CD4-positive, alpha-beta T cell treated with Interleukin-2 at 100 ng/mL for 4 hours (primary cell): ENCODE measurements at places on chromosomes 4 and X.
A peak's percentile ranks its signal among the peaks of the same experiment; 100 is the strongest.

GRCh38 chr4:182749667-182750167 lies 167.5 kb downstream of the DCTD start:
- no peak for DNase-seq

DNA sequence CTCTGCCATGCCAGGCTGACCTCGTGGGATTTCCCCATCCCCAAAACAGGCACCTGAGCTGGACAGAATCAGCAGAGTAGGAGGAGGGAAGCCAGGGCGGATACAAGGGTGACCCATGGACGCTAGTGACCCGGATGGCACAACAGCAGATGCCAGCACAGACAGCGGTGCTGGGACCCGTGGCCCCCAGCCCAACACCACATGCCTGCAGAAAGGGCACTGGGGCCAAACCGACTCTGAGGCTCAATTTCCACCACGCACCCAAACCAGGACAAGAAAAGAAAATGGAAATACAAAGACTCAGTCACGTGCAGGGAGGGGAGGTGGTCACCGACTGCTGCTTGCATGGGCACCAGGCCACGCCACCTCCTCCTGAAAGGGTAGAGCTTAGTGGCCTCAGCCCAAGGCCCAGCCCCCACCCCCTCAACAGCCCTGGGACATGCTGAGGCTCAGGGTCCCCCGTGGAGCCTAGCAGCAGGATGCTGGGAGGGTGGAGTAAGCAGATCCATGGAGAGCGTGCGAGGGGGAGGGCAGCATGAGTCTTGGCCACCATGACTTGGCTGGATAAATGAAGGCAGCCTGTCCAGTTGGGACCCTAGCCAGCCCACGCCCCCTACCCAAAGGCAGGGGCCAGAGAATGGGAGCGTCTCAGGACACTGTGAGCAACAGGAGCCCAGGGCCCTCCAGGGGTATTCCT lies 47.7 kb downstream of the C4orf50 start:
- no peak for DNase-seq

DNA sequence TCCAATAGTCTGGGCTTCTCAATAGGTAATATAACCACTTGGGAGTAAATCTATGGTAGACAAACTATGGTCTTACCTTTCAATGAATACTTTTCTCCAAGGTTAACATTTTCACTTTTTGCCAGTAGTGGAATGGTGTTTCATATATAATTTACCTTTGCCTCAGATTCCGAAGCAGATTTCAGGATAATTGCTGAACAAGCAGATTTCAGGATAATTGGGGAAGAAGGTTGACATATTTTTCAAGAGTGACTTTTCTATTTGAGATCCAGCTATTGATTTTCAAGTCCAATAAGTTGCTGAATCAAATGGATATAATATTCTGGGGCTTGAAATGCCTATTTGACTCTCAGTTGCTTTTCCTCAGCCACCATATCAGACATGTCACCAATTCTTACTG lies 63.6 kb downstream of the SYTL5 start:
- no peak for DNase-seq

GRCh38 chrX:126550816-126551215 lies 1.8 kb downstream of the DCAF12L1 start:
- no peak for DNase-seq

- DNase-seq, result peak; percentile 38
Measured at GRCh38 chr4:44760142-44760898, 34.0 kb upstream of the GNPDA2 start.

DNA sequence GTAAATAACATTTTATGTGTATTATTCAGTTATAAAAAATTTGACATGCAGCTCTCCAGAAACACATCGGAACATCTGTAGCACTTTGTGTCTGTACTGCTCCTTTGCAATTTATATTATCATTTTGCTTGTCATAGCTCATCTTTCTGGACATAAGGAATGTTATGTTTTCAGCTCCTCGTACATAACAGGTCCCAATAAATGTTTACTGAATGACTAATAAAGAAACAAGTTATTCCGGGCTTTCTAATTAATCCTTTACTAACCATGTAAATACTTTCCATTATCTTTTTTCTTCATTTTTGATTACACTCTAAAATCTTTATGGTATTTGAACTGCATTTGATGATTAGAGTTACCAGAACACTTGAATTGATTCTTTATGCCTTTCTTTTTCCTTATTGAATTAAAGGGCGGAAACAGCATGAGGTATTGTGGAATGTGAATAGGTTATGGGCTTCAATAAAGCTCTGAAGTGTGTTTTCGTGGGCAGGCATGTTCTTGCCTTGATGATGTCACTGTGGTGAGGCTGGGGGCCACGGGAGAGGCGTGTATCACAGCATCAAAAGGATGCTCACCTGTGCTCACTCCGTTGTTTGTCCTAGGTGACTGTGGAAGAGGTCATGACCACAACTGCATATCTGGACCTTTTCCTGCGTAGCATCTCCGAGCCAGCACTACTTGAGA lies 131.6 kb downstream of the GATB start:
- no peak for DNase-seq

DNA sequence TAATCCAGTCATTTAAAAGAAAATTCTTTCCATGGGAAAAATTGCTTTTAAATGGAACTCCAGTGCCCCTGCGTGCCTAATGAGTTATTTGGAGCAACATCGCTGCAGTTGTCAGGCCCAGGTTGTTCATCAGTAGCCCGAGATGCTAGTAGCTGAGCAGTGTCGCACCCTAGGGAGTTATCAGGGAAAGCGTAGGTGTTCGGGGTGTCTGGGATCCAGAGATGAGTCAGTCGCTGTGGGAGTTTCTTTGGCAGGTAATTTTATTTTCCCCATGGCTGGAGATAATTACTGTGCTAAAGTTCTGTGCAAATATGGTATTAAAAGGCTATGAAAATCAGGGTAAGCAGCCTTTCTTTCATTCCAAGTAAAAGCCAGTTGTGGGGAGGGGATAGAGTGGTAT lies 49.4 kb downstream of the ANXA3 start:
- DNase-seq, result no peak

GRCh38 chr4:66855956-66856355 lies 689.3 kb downstream of the CENPC start:
- no peak for DNase-seq

DNA sequence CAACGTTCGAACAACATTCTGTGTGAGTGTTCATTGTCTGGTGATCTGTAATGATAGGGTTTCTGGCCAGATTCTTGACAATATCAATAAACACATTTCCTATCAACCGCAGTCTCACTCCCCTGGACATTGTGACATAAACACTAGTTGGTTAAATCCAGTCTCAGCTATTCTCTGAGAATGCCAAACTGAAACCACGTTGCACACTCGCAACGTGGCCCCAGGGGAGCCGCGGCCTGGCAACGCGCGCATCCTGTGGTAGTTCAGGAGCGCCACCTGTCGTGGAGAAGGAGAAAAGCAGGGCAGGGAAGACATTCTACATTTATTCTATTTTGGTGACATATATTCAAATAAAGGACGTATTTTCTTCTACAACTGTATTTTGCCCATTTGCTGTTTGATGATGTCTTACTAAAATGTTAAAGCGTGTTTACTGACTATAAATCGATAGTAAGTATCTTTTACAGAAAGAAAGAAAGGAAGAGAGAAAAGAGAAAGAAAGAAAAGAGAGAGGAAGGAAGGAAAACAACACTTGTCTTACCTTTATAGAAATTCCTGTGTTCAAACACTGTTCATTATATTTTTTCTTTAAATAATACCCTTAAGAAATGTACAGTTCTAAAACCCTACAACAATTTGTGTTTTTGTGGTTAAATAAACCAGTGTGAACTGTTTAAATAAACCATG lies 738.3 kb upstream of the FRG1 start:
- DNase-seq, result no peak

- DNase-seq, result peak; percentile 31
Measured at GRCh38 chr4:21134994-21135393, 434.7 kb downstream of the PACRGL start.

DNA sequence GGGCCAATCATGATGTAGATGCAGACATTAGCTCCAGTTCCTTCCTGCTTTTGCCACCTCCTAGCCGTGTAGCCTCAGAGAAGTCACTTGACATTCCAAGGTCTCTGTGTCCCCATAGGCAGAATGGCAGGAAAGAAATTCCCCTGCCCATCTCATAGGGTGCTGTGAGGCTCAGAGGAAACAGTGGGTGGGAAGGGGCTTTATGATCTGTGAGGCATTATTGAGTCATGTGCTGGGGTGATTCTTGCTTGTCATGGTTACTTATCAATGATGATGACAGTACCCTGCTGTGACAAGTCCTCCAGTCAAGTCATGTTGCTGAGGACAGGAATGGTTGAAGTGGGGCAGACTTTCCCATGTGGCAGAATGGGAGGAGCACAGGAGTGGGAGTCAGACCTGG lies 63.7 kb downstream of the MSX1 start:
- no peak for DNase-seq

GRCh38 chrX:148947399-148947975 lies 447.1 kb downstream of the AFF2 start:
- no peak for DNase-seq

GRCh38 chr4:119040694-119041185 lies 94.9 kb upstream of the MYOZ2 start:
- no peak for DNase-seq

- no peak for DNase-seq
Measured at GRCh38 chrX:38575888-38576287, 14.5 kb downstream of the TSPAN7 start.

GRCh38 chr4:8387194-8387593 lies 53.3 kb downstream of the ACOX3 start:
- DNase-seq, result no peak

- no peak for DNase-seq
Measured at GRCh38 chr4:127629371-127629770, 3.4 kb upstream of the INTU start.

DNA sequence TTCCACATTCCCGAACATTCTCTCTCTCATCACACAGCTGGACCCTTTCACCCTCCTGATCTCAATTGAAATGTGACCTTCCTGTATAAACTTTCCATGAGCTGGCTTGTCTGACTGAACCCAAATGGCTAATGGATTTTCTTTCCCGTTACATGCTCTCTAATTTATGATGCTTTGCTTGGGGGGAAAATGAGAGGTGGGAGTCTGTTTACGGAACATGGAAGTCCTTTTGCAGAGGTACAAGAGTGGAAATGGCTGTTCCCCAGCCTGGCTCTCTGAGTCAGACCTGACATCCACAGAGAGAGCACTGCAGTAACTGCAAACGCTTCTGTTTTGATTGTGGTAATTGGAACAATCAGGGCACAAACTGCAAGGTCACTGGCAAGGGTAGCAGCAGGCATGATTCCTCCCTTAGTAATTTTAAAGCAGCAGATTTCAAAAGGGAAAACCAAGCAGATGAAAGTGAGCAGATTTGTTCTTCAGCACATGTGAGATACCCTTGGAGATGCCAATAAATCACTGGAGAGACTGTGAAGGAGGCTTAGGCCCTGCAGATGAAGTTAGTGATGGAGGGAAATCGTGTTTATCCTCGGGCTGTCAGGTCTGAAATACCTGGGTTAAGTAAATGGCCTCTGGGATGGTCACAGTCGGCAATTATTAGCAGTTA lies 83.9 kb downstream of the SNCA start:
- DNase-seq, result no peak

GRCh38 chr4:24734511-24734910 lies 60.9 kb upstream of the SOD3 start:
- no peak for DNase-seq
